Left renal pelvis (tissue), 4 donors: ENCODE measurements at places on chromosomes 16 and 17. TPM values are rescaled to one million over a fixed set of nuclear protein-coding genes. Genes with fewer than 3 reads are reported as not detected.

- DNase-seq: no peak
These were observed 8.0 kb downstream of the CFAP20 start for GRCh38 chr16:58121132-58121531.

GRCh38 chr17:82204831-82205719, 7.6 kb downstream of the CCDC57 start:
- DNase-seq: no peak

DNA sequence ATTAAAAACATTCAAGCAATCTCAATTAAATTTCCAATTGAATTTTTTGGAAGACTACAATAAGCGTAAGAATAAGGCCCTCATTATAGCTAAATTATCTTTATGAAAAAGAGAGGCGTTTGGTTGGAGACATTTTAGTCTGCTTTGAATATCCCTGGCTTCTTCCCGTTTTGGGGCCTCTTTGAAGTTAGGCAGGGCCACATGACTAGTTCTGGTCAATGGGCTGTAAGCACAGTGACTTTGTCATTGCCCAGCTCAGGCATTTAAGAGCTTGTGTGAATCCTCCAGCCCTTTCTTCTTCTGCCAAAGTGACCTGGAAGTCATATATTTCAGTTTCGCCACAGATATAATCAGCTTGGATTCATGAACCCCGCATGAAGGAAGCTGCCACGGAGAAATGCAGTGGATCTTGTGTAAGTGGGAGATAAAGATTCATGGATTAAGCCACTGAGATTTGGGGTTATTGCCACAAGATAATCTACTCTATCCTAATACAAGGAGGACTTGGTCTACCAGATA, 21.7 kb upstream of the UBTF start:
- DNase-seq: no peak

- DNase-seq: no peak
These were observed 109.3 kb downstream of the DNAH9 start for GRCh38 chr17:11707586-11707985.

Gene TBC1D3C
- 0.33 TPM for polyA plus RNA-seq
